Activated T-helper 1 cell treated with Interleukin-2 at 50 U/mL for 16 hours (primary cell): ENCODE measurements at places on chromosomes 5 and 9.
A peak's percentile ranks its signal among the peaks of the same experiment; 100 is the strongest.

- DNase-seq = no peak
Observed at GRCh38 chr9:84688956-84689355, 19.4 kb downstream of the NTRK2 start.

DNA sequence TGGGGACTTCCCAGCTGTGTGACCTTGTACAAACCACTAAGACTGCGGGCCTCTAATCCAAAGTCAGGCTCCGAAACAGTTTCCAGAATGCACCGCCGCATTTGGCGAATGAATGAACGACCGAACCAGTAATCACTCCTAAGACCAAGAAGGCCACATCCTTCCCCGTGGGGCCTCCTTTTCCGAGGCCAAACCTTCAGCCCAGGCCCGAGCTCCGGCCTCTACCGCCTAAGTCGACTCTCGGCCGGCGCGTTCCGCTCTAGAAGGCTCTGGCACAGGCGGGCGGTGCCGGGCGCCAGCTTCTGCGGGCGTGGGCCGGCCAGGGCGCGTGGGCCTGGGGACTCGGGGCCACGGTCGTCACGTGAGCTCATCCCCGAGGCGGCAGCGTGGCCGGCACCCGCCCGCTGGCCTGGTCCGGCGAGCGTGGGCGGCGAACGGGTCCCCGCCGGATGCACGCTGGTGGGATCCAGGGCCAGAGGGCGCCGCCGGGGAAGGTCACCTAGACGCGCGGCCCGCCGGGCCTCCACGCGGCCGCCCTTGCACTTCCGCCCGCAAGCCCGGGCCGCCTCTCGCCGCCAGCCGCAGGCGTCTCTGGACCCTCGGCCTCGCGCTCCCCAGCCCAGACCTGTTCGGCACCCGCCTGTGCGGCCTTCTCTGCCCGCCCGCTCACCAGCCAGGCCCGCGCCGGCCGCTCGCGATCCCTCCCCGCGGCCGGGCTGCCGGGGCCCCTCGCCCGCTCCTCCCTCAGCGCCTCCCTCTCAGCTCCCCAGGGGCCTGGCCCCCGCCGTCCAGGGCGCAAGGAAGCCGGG is 754 bp downstream of the VDAC1 start:
- peak; percentile 16 for DNase-seq

DNA sequence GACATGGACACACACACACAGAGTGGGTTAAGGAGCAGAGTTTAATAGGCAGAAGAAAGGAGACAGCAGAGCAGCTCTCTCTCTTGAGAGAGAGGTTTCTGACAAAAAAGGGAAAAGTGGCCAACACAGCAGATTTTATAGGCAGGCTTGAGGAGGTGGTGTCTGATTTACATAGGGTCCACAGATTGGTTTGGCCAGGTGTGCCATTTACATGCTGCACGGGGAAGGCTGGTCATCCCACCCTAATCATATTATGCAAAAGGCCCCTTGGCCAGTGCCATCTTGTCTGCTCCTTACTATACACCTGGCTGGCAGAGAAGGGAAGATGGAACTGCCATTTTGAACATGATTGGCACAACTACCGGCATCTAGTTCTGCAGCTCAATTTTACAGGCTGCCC is 240.8 kb downstream of the NPR3 start:
- DNase-seq = no peak

DNA sequence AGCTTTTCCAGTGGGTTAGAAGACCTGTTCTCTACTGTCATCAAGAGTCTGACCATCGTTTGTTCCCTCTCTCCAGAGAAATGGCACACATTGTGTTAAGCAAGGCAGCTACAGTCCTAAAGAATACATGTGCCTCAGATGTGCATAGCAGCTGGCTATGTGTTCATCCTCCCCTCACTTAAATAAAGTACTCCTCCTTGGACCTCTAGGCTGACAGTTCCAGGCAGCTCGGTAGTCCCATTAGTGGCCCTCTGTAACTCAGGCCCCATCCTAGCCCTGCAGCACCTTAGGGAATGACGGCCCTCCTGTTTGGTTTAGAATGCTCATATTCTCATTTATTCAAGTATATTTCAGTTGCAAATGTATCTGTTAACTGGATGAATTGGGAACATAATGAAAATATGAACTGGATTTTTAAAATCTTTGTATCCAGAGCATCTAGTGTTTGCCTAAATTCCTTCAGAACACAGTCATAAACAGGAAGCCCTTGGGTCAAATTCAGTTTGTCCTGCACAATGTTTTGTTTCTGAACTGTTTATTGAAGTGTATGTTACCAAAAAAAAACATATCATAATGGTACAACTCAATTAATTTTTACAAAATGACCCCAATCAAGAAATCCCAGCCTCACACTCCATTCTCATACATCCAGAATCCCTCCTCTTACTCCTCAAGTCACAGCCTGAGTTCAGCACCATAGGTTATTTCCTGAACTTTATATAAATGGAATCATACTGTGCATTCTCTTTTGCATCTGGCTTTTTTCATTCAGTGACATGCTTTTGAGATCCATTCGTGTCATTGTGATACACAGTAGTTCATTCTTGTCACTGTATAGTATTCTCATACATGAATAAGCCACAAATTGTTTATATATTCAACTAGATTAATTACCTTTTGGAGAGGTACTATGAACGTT is 1.6 kb upstream of the ASPN start:
- DNase-seq = no peak

- no peak for DNase-seq
Observed at GRCh38 chr9:137027369-137028262, at the start of gene ABCA2. ABCA2 (minus strand) TSS chr9:137028237; CDS start chr9:137028140, 97 bp downstream.

DNA sequence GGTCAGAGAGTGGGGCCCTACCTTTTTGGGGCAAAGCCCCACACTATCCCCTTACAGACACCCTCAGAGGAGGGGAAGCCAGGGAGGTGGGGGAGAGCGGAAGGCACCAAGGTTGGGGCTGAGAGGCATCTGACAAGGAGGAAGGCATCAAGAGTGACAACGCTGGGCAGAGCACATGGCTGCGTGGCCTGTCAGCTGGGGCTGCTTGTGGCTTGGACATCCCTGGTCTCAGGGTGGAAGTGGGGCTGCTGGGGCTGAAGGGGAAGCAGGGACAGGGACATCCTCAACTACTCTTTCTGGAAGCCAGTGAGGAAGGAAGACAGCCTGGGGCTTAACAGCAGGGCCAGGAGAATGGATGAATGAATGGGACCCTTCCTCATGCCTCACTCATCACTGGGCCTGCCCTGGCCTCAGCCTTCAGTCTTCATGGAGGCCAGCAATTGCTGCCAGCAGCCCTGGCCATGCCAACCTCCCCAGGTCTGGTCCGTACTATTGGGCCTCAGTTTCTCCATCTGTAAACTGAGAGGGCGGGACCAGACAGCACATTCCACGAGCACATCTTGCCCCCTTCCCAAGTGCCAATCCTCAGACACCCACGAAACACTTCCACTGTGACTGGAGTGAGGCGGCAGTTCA is 993 bp upstream of the RALGDS start:
- no peak for DNase-seq

- no peak for DNase-seq
Observed at GRCh38 chr5:143014017-143014651, 244.0 kb downstream of the ARHGAP26 start.
